SIG-M5 (cell line): ENCODE measurements at places on chromosomes 5 and 9.

- no peak for DNase-seq
Observed at GRCh38 chr9:91771027-91771426, 179.0 kb downstream of the ROR2 start.

GRCh38 chr9:26426551-26427131 lies 466.0 kb downstream of the CAAP1 start:
- no peak for DNase-seq

GRCh38 chr9:137951597-137952490 lies 74.3 kb downstream of the CACNA1B start:
- DNase-seq = no peak

DNA sequence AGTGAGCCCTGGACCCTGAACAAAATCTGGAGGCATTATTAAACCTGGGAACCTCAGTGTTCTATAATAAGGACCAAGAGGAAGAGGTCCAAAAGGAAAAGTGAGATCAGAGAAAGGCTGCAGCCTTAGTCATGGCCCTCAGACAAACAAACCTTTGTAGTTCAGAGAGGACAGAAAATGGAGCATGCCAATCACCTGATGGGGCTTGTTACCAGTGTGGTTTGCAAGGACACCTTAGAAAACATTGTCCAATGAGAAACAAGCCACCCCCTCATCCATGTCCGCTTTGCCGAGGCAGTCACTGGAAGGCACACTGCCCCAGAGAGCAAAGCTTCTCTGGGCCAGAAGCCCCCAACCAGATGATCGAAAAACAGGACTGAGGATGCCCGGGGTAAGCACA lies 254.8 kb downstream of the CDH10 start:
- DNase-seq = no peak

DNA sequence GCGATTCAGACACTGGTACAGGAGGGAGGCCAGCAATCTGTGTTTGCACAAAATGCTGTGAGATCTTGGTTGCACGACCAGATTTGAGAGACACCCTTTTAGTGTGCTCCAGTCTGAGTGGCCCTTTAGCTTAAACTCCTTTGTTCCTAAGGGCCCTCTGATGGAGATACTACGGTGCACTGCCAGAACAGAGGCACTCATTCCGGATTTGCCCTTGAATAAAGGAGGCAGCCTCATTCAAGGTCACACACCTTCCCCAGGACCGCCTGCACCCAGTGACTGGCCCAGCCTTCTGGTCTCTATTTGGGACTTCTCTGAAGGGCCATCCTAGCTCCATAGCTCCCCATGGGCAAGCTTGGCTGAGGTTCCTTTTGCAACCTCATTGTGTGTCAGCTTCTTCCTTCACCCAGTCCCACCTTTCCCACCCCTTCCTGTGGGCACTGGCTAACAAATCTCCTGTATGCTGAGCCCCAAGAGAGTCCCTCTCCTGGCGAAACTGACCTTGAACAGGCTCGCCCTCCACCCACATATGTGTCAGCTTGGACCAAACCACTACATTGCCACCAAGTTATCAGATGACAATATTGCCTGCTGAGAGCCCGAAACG lies 191.7 kb downstream of the GABBR2 start:
- no peak for DNase-seq

- DNase-seq = no peak
Observed at GRCh38 chr5:138569782-138570181, 5.4 kb downstream of the HSPA9 start.

DNA sequence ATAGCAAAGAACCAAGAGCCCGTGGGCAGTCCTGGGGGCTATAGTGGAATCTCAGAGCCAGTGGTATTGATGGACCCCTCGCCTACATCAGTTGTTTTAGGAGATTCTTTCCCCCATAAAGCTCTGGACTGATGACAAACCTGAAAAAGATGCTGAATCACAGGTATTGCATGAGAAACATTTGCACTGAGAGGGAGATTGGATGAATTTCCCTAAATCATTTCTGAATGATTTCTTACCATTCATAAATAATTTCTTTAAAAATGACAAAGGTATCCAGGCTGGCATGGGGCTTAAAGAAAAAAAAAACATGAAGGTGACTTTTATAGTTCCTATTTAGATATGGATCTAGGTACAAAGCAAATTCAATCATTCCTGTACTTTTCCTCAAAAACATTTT lies 54.0 kb upstream of the SLIT3 start:
- DNase-seq = no peak

DNA sequence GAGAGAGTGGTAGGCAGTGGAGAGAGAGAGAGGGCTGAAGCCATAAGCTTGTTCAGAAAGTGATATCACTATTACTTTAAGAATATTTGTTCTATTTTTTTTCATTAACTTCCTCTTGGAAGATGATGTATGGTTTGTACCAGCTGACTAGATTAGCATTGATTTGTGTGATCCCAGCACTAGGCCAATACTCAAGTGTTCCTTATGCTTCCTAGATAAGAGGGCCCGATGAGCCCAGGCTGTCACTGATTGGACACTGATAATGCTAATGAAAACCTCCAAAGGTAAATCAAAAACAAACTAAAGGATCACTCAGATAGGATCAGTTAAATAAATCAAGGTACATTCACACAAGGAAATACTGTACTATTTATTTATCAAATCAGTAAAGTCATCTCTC lies 52.7 kb upstream of the OTULINL start:
- DNase-seq = no peak

DNA sequence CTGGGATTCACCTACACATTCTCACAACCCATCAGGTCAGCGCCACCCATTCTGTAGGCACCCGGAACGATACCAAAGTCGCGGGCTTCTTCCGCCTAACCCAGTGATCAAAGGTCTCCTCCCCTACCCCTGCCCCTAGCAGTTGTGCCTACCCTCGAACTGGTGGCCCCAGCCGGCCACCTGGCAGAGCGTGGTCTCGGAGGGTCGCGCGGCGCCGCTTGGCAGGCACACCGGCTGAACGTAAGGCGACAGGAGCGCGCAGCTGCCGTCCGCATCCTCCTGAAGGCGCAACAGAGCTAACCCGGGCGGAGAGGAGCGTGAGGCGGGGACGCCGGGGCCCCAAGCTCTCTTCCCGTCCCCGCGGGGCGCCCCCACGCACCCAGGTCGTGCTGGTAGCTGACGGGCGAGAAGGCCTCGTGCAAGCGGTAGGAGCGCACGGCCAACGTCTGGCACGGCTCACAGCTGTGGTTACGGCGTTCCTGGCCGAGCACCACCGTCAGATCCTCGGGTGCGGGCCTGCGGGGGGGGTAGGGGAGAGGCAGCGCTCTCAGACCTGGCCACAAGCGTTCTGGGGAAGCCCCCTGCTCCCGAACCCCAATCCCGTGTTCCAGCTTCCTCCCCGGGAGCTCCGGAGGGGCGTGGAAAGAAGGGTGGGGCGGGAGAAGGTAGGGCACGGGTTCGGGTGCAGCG lies 2.8 kb upstream of the PFN3 start:
- DNase-seq = no peak

DNA sequence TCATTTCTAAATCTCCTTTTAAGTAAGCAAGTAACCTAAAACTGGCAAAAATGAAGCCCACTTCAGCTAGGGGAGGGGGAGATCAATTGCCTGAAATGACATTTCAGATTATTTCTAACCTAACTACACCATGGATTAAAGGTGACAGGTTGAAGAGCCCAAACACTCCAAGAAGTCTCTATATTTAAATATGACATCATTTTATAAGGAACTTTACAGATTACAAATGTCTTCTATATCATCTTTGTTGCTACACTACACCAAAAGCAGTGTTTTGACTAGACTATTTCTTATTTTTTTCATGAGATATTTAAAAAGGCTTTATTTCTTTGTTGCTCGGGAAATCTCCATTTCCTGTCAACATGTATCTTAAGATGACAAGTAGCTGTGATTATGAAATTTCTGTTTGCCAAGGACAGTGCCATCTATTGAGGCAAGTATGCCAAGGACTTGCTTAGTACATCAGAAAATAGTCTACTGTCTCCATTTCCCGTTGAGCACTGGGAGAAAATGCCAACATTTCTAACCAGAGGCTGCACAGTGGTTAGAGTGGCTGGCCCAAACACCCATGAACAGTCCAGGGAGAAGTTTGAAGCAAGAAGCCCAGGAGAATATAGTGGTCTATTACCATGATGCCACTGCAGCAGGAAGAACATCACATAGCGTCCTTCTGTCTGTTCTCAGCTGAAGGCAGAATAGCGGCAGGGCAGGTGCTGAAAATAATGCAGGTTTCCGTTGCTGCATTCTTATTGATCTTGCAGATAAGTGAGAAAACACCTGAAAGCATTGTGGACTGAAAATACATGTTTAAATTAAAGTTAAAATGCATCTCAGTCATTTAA lies 93.4 kb upstream of the ITGA2 start:
- no peak for DNase-seq

- DNase-seq = no peak
Observed at GRCh38 chr5:34656700-34657273, 659 bp downstream of the RAI14 start.

DNA sequence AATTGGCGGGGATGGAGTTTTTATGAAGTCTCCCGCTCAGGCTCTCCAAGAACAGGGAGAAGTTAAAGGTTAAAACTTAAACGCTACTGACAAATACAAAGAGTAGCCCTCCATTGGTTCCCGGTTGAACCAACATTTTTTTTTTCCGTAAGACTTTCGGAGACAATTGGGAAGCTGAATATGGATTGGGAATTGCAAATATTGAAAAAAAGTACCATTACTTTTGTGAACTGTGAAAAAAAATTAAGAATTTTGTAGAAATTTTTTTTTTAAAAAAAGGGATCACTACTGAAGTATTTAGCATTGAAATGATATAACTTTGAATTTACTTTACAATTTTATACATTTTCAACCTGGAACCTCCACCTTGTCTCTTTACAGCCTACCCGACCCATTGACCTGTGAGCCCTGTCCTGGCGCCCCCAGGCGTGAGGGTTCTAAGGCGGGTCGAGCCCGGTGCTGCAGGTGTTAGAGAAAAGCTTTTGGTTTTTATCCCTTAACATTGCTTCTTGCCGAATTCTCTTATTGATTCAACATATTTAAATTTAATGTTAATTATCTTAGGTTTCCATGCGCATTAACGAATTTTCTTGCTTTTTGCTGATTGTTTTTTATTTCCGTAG lies 448 bp upstream of the ZNF782 start:
- no peak for DNase-seq

DNA sequence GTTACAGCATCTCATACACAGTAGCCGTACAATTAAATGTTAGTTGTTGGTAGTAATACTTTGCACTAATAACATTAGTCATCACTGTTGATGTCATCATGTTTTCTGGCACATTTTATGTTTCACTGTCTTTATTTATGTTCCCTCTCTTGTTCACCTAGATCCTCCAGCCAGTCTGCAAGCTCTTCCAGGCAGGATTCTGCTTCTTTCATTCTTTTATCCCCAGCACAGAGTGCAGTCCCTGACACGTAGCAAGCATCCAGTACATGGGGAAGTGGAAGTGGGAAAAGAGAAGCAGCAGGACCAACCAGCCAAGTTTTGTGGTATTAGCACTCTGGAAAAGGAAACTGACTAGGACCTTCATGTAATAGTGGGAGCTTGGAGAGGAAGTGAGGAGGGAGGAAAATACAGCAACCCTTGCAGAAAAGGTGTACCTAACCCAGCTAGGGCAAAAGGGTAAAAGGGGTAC lies 89.7 kb upstream of the SLC44A1 start:
- no peak for DNase-seq

GRCh38 chr5:33824516-33825195 lies 67.1 kb downstream of the ADAMTS12 start:
- no peak for DNase-seq

GRCh38 chr9:132937463-132937901 lies 6.9 kb downstream of the TSC1 start:
- DNase-seq = no peak

GRCh38 chr5:156329171-156329611 lies 2.2 kb downstream of the SGCD start:
- DNase-seq = no peak

- no peak for DNase-seq
Observed at GRCh38 chr5:83357621-83358231, 113.8 kb upstream of the VCAN start.

DNA sequence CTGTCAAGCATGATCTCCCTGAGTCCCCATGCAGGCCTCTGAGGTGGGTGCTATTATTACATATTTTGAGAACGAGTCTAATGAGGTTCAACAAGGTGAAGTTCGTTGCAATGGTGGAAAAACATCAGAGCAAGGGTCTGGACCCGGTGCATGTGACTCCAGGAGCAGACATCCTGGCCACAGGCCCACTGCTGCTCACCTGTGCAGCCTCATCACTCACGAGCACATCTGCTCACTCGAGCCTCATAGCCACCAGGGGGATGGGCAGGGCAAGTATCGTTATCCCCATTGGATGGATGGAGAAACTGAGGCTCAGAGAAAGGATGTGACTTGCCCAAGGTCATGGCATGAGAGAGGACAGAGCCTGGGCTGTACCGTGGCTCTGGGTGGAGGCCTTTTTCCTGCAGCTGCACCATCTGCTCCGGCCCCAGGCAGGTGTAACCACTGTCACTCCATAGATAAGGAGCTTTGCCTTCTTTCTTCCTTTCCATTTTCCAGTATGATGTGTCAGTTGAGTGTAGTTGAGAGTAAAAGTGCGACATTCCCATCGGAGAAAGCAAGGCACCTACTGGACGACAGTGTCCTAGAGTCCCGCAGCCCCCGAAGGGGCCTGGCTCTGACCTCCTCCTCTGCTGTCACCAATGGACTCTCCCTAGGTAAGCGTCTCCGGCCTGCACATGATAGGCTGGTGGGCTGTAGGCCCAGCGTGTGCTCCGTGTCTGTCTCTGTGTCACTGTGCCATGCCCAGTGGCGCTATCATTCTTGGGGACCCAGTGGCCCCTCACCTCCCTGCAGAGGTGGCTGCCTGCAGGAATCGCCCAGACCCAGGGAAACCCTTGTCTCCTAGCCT lies 68.4 kb upstream of the GARNL3 start:
- no peak for DNase-seq

DNA sequence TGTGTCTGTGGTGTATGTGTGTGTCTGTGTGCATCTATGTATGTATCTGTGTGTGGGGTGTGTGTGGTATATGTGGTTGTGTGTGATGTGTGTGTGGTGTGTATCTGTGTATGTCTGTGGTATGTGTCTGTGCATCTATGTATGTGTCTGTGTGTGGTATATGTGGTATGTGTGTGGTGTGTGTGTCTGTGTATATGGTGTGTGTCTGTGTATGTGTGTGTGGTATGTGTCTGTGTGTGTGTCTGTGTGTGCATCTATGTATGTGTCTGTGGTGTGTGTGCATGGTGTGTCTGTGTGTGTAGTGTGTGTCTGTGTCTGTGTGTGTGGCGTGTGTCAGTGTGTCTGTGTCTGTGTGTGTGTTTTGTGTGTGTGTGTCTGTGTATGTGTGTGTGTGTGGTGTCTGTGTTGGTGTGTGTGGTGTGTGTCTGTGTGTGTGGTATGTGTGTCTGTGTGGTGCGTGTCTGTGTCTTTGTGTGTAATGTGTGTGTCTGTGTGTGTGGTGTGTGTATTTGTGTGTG lies 121.9 kb upstream of the MVB12B start:
- no peak for DNase-seq
